ENCODE measurements at places on chromosomes 2 and 18. TPM values are rescaled to one million over a fixed set of nuclear protein-coding genes. Genes with fewer than 3 reads are reported as not detected.

DNA sequence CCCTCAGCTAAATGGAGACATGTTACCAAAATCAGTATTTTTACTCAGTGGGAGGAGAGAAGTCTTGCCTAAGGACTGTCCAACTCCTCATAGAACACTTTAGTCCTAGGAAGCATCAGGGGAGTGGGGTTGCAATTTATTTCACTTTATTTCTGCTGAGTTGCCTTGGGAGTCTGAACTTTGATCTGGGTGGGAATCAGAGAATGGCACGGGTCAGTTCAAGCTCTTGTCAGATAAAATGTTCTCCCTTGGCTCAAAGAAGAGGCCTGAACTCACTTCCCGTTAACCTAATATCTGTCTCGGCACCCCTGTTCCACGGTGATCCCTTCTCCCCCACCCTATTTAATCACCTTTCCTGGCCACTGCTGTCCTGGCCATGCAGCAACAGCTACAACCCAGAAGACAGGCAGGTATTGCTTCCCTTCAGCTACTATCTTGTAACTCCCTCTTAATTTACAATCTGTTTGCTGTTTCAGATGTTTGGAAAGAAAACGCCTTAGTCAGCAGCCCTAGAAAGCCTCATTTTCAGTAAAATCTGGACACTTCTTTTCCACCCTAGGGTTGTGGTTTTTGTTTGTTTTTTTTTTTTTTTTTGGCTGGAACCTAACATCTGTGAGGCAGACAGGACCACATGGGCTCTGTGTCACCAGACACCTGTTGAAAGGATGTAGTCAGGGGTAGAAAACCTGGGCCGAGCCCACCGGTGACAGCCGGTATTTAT lies 52.5 kb downstream of the SERTAD2 start:
- no peak for DNase-seq

DNA sequence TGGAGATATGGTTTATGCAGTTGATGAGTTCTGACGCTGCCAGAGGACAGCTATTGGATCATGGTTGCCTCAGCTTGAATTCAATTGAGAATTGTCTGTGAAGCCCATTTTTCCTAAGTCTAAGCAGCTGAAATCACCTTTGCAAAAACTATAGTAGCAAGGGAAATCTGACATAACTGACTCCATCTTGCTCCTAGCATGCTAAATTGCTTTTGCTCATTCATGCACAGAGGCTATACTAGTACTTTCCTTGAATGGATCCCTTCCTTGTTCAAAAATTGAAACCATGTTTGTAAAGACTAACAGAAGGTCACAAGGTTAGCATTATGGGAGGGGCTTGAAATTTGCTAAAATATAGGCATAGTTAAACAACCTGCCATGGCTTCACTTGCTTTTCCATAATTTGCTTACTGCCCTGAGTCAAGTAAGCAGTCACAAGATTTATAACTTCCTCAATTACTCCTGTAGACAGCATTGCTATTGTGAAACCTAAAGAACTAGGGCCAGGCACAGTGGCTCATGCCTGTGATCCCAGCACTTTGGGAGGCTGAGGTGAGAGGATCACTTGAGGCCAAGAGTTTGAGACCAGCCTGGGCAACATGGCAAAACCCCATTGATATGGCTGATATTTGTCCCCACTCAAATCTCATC lies 41.2 kb downstream of the CHRNA1 start:
- no peak for DNase-seq

GRCh38 chr2:206276169-206276942 lies 1.9 kb downstream of the ZDBF2 start:
- no peak for DNase-seq

- no peak for DNase-seq
Observed at GRCh38 chr2:18426174-18426573, 134.3 kb downstream of the RDH14 start.

DNA sequence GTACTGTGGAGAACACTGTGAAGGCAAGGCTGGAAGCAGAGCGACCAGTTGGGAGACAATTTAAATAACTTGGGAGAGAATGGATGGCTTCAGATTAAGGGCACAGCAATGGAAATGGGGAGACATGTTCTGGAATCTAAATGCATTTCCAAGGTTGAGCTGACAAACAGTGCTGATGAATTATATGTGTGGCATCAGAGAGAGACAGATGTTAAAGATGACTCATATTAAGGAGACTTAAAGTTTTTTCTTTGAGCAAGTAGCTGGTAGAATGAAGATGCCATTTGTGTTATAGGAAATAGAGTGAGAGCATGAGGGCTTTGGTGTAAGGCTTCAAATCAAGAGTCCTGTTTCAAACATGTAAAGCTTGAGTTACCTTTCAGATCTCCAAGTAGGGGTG lies 441.8 kb downstream of the SETBP1 start:
- peak; percentile 36 for DNase-seq

DNA sequence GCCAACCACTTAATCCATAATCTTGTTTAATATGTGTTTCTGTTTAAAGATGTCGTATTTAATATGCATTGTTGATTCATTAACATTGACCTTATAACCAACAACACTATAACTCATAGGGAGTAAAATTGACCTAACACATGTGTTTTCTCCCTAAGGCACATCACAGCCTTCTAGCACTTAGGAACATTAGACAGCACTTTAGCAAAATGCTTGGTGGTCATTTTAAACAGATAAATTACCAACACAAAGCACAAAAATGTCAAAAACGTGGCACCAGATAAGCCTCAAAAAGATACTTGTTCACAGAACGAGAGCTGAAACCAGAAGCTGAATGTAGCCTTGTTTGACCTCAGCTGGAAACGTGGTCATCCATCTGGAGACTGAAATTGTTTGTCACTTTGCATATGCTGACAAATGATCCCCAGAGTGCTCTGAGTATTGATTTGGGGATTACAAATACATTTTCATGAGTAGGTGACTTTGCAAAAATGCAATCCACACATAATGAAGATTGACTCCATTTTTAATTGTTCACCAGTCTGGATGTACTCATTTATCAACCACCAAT lies 139.2 kb downstream of the CCDC102B start:
- DNase-seq = no peak

Gene ATOH8
- total RNA-seq = 43.0 TPM

Gene ACP1
- 99.4 TPM for total RNA-seq
